IMR-90 (cell line): ENCODE measurements at places on chromosomes 3 and 15. TPM values are rescaled to one million over a fixed set of nuclear protein-coding genes. Genes with fewer than 3 reads are reported as not detected.

GRCh38 chr15:79973456-79974195 is 2.6 kb upstream of the BCL2A1 start:
- H3K4me3 ChIP-seq: no peak overlapping the region
- H3K36me3 ChIP-seq: no peaks in the 10 kb centered on the region
- H3K27ac ChIP-seq: no peak overlapping the region
- no peaks in the 10 kb centered on the region for H3K27me3 ChIP-seq

DNA sequence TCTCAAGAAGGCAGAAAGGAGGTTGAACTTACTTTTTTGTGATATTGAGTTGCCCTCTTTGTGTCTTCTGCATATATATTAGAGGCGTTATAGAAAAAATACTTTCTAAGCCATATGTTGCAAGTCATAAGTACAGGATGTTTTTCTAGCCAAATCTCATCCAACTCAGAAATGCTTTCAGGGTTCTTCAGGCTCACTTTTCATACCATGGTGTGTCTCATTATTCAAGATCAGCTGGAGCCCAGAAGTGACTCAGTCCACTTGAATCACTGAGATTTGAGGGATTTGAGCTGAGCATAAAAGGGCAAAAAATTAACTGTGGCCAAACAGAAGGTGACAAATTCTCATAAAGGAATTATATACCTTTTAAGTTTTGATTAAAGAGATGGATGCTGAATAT is 157.3 kb downstream of the WNT5A start:
- H3K27me3 ChIP-seq: no peaks in the 10 kb centered on the region
- H3K36me3 ChIP-seq: no peaks in the 10 kb centered on the region
- no peak overlapping the region for H3K4me3 ChIP-seq
- DNase-seq: peak; percentile 96

DNA sequence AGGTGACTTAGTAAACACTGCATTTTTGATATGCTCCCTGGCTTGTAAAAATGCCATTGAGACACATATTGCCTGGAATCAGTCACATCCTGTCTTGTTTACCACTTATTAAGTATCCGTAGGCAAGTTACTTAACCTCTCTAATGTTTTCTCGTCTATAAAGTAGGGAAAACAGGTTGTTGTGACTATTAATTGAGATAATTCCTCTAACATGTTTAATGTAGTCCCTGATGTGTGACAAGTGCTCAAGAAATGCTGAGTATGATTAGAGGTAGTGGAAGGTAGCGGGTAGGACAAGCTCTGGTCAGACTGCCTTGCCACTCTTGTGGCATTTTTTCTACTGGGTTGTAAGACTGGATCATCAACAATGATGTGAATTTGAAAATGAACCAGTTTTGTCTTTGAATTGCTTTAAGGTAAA is 54.1 kb downstream of the NFKBIZ start:
- peaks cover 7% of the 10 kb centered on the region for H3K4me1 ChIP-seq
- no peaks in the 10 kb centered on the region for H3K36me3 ChIP-seq
- peak; percentile 55 for DNase-seq

DNA sequence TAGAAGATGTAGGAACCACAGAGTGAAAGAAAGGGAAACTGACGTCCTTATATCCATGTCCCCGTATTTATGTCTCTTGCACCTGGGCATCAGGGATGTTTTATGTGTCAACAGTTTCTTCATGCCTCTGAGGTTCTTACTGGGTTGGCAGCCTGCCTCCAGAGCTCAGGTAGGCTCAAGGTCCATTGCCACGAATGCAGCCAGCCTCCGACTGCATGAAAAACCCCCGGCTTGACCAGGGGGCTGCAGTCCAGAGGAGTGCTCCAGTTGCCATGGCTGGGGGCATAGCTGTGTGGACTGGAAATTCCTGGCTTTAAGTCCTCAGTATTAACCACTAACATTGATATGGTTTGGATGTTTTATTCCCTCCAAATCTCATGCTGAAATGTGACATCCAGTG is 2.8 kb upstream of the CSPG5 start:
- H3K36me3 ChIP-seq: peaks cover 9% of the 10 kb centered on the region
- H3K27ac ChIP-seq: no peak overlapping the region
- H3K4me1 ChIP-seq: no peaks in the 10 kb centered on the region
- H3K4me3 ChIP-seq: no peak overlapping the region
- no peak for DNase-seq
- peaks cover 28% of the 10 kb centered on the region for H3K27me3 ChIP-seq

DNA sequence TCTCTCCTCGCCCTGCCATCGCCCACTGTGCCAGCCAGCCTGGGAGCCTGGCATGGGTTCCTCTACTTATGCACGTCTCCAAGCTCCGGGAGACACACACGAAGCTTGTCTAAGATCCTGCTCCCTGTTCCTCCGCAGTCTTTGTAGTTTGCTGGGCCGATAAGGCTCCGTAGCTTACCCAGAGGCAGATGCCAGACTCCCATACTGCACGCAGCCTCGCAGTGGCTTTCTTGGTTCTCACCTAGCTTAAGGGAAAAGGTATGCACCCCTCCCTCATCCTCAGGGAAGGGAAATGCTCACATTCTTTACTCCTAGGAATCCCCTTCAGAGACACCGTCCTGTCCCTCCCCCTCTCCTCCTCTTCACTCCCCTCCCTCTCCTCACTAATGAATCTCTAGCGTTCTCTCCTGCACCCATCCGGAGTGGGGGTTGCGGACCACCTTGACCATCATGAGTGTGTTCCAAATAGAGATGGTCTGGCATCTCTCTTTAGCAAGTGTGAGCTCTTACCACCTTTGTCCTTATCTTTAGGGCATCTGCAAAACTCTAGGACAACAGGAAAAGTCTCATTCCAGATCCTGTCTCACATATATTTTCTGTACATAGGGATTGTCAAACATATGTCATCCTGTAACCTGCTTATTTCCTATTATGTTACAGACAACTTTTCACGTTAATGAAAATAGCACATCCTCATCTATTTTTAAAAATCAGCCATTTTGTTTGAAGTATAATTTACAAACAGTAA is 56.5 kb downstream of the TMEM266 start:
- H3K36me3 ChIP-seq: no peaks in the 10 kb centered on the region
- H3K27me3 ChIP-seq: peaks cover 28% of the 10 kb centered on the region
- no peaks in the 10 kb centered on the region for H3K4me1 ChIP-seq
- no peak overlapping the region for H3K4me3 ChIP-seq
- no peak overlapping the region for H3K27ac ChIP-seq
- no peak for DNase-seq

DNA sequence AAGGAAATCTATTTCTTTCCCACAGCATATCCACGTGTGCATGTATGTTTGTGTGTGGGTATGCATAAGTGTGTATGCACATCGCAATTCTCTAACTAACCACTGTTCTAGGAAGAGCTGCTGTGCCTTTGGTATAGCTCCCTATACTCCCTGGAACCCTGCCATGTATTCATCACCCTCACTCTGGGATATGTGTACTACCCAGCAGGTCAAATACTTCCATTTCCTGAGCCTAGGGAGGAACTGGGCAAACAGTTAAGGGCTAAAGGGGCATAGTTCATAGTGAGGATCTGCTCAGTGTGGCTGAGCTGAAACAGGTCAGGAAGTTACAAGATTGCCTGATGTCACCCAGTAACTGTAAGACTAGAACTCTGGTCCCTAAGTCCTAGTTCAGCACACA is 260.4 kb downstream of the RPLP1 start:
- no peak overlapping the region for H3K4me3 ChIP-seq
- peaks cover 25% of the 10 kb centered on the region for H3K27me3 ChIP-seq
- no peaks in the 10 kb centered on the region for H3K36me3 ChIP-seq

DNA sequence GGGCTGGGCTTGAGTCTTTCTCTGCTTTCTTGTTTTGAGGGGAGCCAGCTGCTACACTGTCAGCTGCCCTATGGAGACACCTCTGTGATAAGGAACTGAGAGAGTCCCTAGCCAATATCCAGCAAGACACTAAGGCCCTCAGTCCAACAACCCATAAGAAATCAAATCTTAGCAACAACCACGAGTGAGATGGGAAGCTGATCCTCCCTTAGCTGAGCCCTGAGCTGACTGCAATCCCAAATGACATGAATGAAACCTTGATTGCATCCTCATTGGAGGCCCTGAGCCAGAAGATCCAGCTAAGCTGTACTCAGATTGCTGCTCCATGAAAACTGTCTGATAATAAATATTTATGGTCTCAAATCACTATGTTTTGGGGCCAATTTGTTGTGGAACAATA is 302.1 kb upstream of the MME start:
- peak; percentile 24 for DNase-seq
- peaks cover 10% of the 10 kb centered on the region for H3K4me1 ChIP-seq
- H3K36me3 ChIP-seq: no peaks in the 10 kb centered on the region
- no peak overlapping the region for H3K4me3 ChIP-seq
- H3K27ac ChIP-seq: no peak overlapping the region

DNA sequence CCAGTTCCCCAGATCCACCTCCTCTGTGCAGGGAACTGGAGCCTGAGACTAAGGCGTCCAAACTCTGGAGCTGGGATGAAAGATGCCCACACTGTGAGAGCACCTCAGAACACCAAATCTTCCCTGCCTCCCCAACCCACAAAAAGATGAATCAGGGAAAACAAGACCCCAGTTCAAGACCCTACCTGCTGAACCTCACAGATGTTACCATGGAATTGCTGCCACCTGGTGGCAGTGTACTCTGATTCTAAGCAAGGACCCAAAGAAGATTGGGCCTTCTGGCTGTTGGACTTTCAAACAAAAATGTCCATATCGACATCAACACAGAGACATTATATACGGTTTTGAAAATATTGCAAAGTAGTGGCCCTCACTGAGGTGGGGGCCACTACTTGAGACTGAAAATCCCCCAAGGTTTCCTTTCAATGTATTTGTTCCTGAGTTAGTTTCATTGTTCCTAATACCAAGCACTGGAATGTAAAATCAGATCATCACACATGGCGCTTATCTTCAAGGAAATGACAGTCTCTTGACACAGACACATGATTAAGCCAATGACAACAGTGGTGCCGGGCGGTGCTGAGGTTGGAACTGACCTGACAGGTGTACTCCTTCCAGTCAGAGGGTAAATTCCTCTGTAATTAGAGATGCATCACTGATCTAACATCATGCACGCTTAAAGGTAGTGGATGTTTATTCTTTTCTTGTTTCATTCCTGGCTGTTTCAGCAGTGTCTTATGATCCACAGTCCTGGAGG is 67.6 kb downstream of the SLC6A11 start:
- no peak overlapping the region for H3K27ac ChIP-seq
- no peaks in the 10 kb centered on the region for H3K4me1 ChIP-seq
- no peak overlapping the region for H3K4me3 ChIP-seq
- peak; percentile 3 for DNase-seq

DNA sequence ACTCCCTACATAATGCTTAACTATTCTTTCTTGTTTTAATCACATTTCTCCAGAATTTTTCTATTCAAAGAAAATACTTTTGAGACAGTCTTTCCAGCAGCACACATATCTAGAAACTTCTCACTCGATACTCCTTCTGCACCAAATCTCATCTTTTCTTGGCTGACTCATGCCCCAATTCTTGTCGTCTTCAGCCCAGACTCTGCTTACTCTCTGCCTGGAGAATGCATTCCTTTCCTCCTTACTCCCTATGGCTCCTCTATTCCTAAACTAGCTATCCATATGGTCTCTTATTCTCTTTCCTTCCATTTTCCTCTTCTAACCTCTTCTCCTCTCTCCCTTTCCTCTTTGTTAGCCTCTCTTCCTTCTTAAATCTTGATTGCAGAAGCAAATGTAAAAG is 158.7 kb downstream of the GBE1 start:
- H3K4me3 ChIP-seq: no peak overlapping the region
- H3K4me1 ChIP-seq: no peaks in the 10 kb centered on the region
- H3K36me3 ChIP-seq: no peaks in the 10 kb centered on the region
- H3K27ac ChIP-seq: no peak overlapping the region
- DNase-seq: peak; percentile 59

DNA sequence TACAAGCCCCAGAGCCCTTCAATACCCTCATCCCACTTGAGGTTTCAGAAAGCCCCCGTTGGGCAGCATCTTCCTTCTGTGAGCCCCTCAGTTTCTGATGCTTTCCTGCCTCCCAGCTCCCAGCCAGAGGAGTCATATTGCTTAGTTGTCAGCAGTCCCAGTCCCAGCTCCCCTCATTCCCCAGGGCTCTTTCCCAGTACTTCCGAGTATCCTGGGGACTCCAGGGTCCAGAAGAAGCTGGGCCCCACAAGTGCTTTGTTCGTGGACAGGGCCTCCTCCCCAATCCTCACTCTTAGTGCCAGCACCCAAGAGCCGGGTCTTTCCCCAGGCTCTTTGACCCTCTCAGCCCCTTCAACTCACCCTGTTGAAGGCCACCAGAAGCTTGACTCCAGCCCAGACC is 43.9 kb downstream of the CDAN1 start:
- no peaks in the 10 kb centered on the region for H3K4me1 ChIP-seq
- no peak for DNase-seq
- H3K27me3 ChIP-seq: no peaks in the 10 kb centered on the region
- H3K4me3 ChIP-seq: no peak overlapping the region

DNA sequence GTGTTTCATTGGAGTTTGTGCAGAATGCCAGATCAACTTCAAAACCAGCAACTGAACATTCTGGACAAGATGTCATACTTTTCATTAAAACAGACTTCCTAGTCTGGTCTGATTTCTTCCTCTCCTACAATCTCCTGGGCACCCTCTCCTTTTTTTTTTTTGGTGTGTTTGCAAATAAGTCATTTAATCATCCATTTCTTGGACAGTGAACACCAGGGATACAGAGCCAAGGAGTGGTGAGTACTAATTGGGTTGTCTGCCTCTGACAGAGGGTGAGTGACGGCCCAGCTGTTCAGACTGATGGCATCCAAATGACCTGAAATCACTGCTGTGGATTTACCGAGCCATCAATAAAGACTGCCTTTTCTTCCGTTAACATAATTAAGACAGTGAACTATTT is 158.0 kb downstream of the STT3B start:
- H3K36me3 ChIP-seq: 0 out of 2 replicates have a peak, but pooled peaks cover 1% of the 10 kb centered on the region
- no peak for DNase-seq
- no peaks in the 10 kb centered on the region for H3K27me3 ChIP-seq
- peaks cover 2% of the 10 kb centered on the region for H3K4me1 ChIP-seq
- no peak overlapping the region for H3K27ac ChIP-seq

Gene KLHL6
- total RNA-seq: not detected in 2 replicates

Gene SHC4
- total RNA-seq: 2.5 and 2.7 TPM in 2 replicates

Gene CD276
- total RNA-seq: 30.8 and 37.5 TPM in 2 replicates

Gene TIMMDC1
- total RNA-seq: 44.2 and 52.5 TPM in 2 replicates

Gene SEMA6D
- total RNA-seq: 17.4 and 18.3 TPM in 2 replicates

Gene CHRD
- total RNA-seq: under 0.01 TPM in 1 of 2 replicates, not detected in the other
